Natural killer cell treated with Interleukin-12 subunit alpha and Interleukin-12 subunit beta and Interleukin-15 and Interleukin-18, amount 100 ng/mL, for 72 hours (primary cell): ENCODE measurements at places on chromosomes 3 and 15. TPM values are rescaled to one million over a fixed set of nuclear protein-coding genes. Genes with fewer than 3 reads are reported as not detected.

Gene LIPH
- not detected for total RNA-seq

Gene CHRM5
- not detected for total RNA-seq

Gene ITIH3
- total RNA-seq: not detected

Gene DPPA2
- total RNA-seq: not detected

Gene SACM1L
- 75.8 TPM for total RNA-seq

Gene FOXB1
- not detected for total RNA-seq

Gene ARPP21
- not detected for total RNA-seq

Gene RTP3
- total RNA-seq: not detected

GRCh38 chr15:81023483-81024264 lies 23.0 kb downstream of the TLNRD1 start:
- H3K27me3 ChIP-seq: no peaks in the 10 kb centered on the region
- peak overlapping the region; percentile 99 for H3K27ac ChIP-seq
- no peaks in the 10 kb centered on the region for H3K36me3 ChIP-seq
- DNase-seq: peak; percentile 65
- peak overlapping the region; percentile 86 for H3K4me3 ChIP-seq
- H3K4me1 ChIP-seq: peaks cover 22% of the 10 kb centered on the region

DNA sequence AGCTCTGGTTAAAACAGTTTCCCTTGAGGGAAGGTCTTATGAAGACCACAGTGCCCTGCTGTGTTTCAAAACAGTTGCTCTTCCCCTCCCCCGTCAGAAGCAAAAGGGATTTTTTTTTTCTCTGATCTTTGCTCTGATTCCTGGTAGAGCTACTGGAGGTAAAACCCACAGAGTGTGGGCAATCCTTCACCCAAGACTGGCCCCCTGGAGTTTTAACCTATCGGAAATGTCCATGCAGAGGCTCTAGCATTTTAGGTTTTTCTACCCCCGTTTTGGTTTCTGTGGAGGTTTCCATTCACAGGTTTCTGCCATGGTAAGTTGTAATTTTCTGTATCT lies 27.7 kb downstream of the GRM2 start:
- H3K4me1 ChIP-seq: peaks cover 23% of the 10 kb centered on the region
- H3K27me3 ChIP-seq: peaks cover 23% of the 10 kb centered on the region
- peak overlapping the region; percentile 62 for H3K27ac ChIP-seq
- H3K4me3 ChIP-seq: peak overlapping the region; percentile 38

DNA sequence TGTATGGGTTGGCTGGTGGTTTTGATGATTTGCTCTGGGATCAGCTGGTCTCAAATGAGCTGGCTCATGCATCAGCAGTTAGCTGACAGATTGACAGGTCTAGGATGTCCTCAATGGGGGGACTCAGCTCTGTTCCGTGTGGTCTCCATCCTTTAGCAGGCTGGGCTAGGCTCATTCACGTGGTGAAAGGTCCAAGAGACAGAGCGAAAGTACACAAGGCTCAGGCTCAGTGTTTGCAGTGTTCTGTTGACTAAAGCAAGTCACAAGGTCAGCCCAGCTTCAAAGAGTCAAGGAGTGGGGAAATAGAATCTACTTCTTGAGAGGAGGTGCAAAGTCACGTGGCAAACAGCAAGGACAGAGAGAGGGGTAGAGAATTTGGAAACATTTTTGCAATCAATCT lies 126.5 kb upstream of the CMC1 start:
- H3K4me1 ChIP-seq: peaks cover 4% of the 10 kb centered on the region
- no peak overlapping the region for H3K4me3 ChIP-seq
- H3K27me3 ChIP-seq: no peaks in the 10 kb centered on the region
- DNase-seq: no peak
- H3K27ac ChIP-seq: no peak overlapping the region

DNA sequence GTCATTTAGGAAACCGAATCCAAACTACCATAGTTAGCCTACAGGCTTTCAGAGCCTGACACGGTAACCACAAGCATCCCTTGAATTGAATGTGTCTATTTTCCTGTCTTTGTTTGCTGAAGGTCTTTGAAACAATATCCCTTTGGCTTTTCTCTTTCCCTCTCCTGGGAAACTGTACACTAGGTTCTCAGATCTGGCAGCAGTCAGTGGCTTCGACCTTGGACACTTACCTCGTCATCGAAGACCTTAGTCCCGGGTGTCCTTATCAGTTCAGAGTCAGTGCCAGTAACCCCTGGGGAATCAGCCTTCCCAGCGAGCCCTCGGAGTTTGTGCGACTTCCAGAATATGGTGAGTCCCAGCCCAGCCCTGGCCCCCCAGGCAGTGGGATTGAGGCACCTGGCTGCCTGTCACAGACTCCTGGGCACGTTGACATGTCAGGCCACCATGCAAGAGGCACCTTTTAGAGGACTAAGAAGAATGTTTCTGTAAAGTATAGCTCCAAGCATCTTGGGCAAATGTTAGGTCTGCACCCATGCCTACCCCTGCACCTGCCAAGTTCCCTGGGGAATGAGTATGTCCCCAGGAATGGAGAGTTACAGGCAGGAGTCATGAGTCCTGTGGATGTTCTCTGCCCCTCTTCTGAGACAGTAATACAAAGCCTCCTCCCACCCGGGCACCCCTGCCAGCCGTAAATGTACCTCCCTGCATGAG lies 30.4 kb upstream of the UMPS start:
- no peak for DNase-seq
- H3K27ac ChIP-seq: no peak overlapping the region
- H3K4me1 ChIP-seq: no peaks in the 10 kb centered on the region
- H3K36me3 ChIP-seq: no peaks in the 10 kb centered on the region
- no peak overlapping the region for H3K4me3 ChIP-seq

GRCh38 chr3:152419748-152420147 lies 151.0 kb downstream of the MBNL1 start:
- H3K36me3 ChIP-seq: peaks cover 59% of the 10 kb centered on the region
- no peaks in the 10 kb centered on the region for H3K27me3 ChIP-seq
- peak; percentile 86 for DNase-seq
- H3K27ac ChIP-seq: peak overlapping the region; percentile 91
- peak overlapping the region; percentile 75 for H3K4me3 ChIP-seq

GRCh38 chr3:56890448-56891091 lies 88.8 kb upstream of the ARHGEF3 start:
- H3K4me3 ChIP-seq: no peak overlapping the region
- no peak for DNase-seq
- H3K27me3 ChIP-seq: no peaks in the 10 kb centered on the region
- H3K27ac ChIP-seq: no peak overlapping the region

DNA sequence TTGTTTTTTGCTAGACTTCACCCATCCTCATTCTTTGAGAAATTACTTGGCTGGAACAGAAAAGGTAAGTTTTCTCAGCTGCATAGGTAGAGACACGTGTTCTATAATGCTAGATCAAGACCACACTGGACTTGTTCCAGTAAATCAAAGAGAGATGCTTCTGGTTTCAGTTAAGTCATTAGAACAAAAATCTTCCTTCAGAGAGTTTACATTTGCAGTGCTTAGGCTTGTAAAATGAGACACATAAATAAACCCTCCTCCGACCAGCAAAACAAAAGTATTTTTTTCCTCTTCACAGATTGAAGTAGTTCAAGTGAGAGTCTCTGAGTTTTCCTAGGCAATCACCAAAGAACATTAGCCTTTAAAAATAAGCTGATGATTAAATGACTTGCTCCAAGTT lies 87.3 kb upstream of the PROK2 start:
- no peak overlapping the region for H3K27ac ChIP-seq
- peaks cover 12% of the 10 kb centered on the region for H3K27me3 ChIP-seq
- peaks cover 12% of the 10 kb centered on the region for H3K4me1 ChIP-seq
- H3K4me3 ChIP-seq: no peak overlapping the region
- no peaks in the 10 kb centered on the region for H3K36me3 ChIP-seq
- no peak for DNase-seq

DNA sequence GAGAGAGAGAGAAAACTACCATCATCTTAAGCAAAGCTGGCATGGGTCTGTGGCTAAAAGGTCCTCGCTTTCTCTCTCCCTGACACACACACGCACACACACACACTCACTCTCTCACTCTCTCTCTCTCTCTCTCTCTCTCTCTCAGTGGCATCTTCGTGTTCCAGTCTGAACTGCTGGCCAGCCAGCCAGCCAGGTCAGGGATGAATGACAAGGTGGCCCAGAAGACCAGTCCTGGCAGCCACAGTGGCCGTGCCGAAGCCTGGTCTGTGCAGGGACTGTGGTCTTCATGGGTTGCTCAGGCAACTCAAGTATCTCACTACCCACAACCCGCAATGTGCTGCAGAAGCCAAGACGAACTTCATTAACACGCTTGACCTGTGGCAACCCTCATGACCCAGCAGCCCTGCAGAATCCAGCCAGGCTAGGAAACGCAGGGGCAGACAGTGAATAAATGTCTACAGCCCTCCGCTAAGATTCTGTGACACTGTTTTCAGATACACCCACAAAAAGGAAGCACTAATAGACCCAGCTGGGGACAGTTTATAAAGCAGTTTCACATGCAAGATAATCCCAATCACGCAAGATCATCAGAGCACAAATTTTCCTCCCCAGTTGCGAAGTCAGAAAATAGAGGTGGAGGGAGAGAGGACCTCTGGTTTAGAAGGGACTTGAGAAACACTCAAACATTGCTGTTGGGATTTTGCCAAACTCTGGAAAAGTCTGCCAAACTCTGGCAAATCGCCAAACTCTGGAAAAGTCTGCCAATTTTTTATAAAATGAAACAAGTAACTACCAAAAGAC lies 66.4 kb downstream of the XXYLT1 start:
- peak overlapping the region; percentile 91 for H3K27ac ChIP-seq
- no peaks in the 10 kb centered on the region for H3K36me3 ChIP-seq
- H3K4me3 ChIP-seq: peak overlapping the region; percentile 83
- DNase-seq: no peak
- peaks cover 23% of the 10 kb centered on the region for H3K4me1 ChIP-seq

GRCh38 chr3:111870620-111871019 lies 11.6 kb downstream of the PHLDB2 start:
- no peaks in the 10 kb centered on the region for H3K4me1 ChIP-seq
- peak overlapping the region; percentile 14 for H3K27ac ChIP-seq
- DNase-seq: no peak
- no peaks in the 10 kb centered on the region for H3K27me3 ChIP-seq
- H3K4me3 ChIP-seq: no peak overlapping the region
- H3K36me3 ChIP-seq: no peaks in the 10 kb centered on the region

GRCh38 chr3:184815046-184815930 lies 3.3 kb downstream of the VPS8 start:
- H3K27ac ChIP-seq: no peak overlapping the region
- no peaks in the 10 kb centered on the region for H3K27me3 ChIP-seq
- H3K4me3 ChIP-seq: no peak overlapping the region

- H3K4me3 ChIP-seq: peak overlapping the region; percentile 60
- no peaks in the 10 kb centered on the region for H3K27me3 ChIP-seq
- peaks cover 6% of the 10 kb centered on the region for H3K4me1 ChIP-seq
- no peak for DNase-seq
Observed at GRCh38 chr3:101531473-101532086, 18.6 kb upstream of the SENP7 start.

DNA sequence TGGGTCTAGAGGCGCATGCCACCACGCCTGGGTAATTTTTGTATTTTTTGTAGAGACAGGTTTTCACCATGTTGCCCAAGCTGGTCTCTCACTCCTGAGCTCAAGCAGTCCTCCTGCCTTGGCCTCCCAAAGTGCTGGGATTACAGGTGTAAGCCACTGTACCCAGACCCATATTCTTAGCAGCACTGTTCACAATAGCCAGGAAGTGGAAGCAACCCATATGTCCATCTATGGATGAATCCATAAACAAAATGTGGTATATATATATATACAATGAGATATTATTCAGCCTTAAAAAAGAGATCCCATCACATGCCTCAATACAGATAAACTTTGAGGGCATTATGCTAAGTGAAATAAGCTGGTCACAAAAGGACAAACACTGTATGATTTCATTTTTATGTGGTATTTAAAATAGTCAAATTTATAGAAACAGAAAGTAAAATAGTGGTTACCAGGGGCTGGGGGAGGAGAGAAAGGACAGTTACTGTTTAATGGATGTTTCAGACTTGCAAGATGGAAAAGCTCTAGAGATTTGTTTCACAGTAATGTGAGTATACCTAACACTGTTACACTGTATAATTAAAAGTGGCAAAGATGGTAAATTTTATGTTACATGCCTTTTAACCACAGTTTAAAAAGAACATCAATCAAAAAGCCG lies 35.7 kb upstream of the GRAMD1C start:
- no peak for DNase-seq
- H3K4me3 ChIP-seq: no peak overlapping the region
- H3K36me3 ChIP-seq: peaks cover 11% of the 10 kb centered on the region

DNA sequence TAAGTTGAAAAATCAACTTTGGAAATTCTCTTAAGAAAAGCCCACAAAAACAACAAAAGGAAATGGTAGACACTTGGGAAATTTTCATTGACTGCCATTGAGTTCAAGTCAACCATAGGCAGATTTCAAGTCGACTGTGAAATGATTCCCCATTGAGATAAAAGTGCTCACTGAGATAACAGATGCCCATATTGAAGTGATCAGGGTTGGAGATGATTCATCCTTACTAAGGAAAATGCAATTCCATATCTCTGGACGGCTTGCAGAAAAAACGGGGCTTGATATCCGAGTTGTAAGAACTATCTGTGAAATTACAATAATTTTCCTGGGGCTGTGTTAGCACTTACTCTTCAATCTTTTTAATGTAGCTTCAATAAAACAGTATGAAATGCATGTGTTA lies 373.1 kb upstream of the THRB start:
- no peak overlapping the region for H3K27ac ChIP-seq
- no peak for DNase-seq
- H3K27me3 ChIP-seq: no peaks in the 10 kb centered on the region
- H3K36me3 ChIP-seq: no peaks in the 10 kb centered on the region
- no peak overlapping the region for H3K4me3 ChIP-seq
- no peaks in the 10 kb centered on the region for H3K4me1 ChIP-seq

GRCh38 chr15:90465930-90466567 lies 63.7 kb upstream of the CRTC3 start:
- no peak overlapping the region for H3K4me3 ChIP-seq
- H3K36me3 ChIP-seq: peaks cover 39% of the 10 kb centered on the region
- no peak for DNase-seq
- H3K27me3 ChIP-seq: no peaks in the 10 kb centered on the region
- H3K4me1 ChIP-seq: peaks cover 48% of the 10 kb centered on the region
- peak overlapping the region; percentile 30 for H3K27ac ChIP-seq
